ENCODE measurements at places on chromosomes 12 and 14.

GRCh38 chr12:107144990-107145389 lies 51.6 kb upstream of the CRY1 start:
- DNase-seq = peak; percentile 61

- DNase-seq = no peak
These were observed 12.7 kb upstream of the GPATCH2L start for GRCh38 chr14:76138758-76139723.

DNA sequence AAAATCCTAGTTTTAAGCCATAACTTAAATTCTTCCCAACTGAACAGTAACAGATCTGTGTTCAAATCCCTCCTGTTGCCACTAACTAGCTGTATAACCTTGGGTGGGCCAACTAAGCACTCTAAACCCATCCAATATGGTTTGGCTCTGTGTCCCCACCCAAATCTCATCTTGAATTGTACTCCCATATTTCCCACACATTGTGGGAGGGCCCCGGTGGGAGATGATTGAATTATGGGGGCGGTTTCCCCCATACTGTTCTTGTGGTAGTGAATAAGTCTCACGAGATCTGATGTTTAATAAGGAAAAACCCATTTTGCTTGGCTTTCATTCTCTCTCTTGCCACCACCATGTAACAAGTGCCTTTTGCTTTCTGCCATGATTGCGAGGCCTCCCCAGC lies 1.2 kb upstream of the KRT4 start:
- DNase-seq = no peak

GRCh38 chr12:111699-112493 lies 45.3 kb downstream of the IQSEC3 start:
- no peak for DNase-seq

DNA sequence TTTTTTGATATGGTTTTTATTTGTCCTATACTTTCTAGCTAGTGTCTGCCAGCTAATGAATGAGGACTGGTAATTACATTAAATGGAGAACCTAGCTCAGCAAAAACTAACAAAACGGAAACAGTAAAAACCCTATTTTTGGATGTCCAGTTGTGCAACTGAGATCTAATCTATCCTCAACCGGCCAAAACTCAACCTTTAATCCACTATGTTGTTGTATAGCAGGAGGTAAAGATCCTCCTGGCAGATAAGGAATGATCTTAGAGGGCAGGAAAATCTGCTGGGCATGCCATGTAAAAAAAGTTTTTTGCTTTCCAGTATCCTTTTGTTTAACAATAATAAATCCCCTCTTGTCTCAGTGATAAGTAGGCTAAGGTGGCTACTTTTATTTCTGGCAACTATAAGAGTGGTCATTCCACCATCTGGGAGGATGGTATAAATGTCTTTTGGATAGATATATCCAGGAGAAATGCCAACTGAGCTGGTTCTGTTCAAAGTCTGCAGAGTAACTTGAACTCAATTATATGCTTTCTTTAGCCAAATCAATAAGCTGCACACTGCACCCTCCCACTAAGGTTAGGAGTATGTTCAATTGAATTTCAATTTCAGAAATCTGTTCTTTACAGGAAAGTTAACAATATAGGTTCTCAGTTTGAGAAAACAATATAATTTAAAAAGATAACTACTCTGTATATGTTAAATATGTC lies 40.1 kb downstream of the WASHC3 start:
- no peak for DNase-seq

DNA sequence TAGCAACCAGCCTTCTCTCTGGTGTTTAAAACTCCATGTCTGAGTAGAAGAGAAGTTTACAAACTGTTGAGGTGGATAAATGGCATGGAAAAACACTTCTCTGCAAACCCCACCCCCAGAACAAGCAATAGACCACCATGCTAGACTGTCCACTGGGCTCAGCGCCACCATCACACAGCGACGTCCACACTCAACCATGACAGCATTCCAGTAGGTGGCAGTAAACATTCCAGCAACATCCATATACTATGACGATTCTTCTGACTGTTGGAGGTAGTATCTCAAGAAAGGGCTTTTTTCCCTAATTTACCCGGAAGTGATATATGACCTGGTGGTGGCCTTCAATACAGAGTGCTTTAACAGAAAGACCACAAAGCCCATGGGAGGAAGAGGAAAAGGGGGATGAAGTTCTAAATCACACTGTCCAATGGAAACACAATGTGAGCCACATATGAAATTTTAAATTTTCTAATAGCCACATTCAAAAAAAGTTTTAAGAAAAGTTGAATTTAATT lies 152.2 kb downstream of the SLC15A4 start:
- DNase-seq = peak; percentile 14

DNA sequence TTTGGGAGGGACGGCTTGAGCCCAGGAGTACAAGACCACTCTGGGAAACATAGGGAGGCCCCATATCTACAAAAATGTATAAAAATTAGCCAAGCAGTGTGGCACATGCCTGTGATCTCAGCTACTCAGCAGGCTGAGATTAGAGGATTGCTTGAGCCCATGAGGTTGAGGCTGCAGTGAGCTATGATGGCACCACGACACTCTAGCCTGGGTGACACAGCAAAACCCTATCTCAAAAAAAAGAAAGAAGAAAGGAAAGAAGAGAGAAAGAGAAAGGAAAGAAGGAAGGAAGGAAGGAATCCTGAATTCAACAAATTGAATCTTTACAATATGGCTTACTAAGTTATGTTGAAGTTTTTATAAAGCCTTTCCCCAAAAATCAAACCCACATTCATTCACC lies 2.1 kb downstream of the KIF21A start:
- no peak for DNase-seq

GRCh38 chr12:93288626-93289025 lies 89.1 kb upstream of the NUDT4 start:
- no peak for DNase-seq

DNA sequence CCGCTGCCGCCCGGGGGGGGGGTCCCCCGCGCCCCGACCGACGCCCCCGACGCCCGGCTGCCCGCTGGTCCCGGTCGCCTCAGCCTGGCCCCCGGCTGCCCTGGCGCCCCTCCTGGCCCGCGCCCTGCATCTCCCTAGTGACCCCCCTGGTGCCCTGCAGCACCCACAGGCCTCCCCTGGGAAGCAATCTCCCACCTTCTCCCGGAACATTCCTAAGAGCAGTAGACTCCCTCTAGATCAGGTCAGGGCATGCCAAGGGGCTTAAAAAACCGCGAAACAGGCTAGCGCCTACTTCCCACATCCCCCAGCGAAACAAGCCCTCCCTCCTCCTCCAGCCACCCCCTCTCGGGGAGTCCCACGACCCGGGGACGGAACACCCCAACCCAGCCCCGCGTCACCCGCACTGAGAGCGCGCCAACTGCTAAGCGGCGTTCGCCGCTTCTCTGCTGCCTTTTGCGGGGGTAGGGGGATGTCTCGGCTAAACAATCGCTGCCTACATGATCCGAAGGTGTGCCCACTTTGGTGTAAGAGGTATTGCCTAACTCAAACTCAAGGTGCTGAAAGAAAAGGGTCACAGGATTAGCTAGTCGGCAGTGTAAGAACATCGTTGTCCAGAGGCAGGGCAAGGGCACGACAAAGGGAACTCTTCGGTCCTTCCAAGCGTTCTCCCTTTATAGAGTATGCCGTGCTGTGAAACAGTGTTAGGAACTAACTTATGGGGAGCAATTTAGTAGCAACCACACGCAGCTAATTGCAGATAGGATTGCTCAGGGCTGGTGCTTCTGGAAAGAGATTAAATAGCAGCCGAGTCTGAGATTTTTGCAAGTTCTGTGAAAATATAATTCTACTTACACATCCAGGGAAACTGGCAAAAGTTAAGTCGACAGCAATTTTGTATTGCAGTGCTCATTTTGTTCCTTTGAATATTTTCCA lies 619 bp upstream of the NTN4 start:
- no peak for DNase-seq

- DNase-seq = no peak
These were observed 15.7 kb downstream of the RERG start for GRCh38 chr12:15205341-15206010.

GRCh38 chr12:124347335-124347734 lies 52.4 kb downstream of the RFLNA start:
- DNase-seq = no peak

DNA sequence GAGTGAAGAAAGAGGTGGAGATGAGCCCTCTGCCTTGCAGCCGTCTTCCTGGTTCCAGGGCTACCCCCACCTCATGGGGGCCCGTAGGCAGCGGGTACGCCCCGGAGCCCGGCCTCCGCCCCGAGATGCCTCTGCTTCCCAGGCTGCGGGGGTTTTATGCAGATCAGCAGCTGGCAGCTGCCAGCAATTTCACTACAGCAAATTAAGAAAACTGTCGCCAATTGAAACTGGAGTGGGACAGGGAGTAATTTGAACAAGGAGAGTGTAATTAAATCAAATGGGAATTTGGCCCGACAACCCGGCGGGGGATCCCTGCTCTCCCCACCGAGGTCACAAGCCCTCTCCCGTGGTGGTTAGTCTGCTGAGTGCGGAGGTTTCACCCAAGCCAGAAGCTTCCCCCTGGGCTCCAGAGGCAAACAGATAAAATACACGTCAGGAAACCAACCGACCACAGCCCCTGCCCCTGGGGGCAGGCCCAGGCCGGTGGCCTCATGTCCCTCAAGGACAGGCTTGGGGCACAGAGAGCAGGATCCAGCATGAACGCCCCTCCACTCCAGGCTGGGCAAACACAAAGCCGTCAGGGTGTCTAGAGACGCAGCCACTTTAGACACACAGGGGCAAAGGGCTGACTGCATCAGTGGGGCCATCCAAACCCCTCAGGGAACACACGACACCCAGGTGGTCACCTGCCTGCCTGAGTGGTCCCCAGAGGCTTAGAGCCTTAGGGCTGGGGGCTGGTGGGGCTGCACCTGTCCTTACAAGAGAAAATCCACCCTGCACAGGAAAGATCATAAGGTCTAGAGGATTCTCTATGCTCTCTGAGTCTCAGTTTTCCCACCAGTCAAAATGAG lies 53.8 kb downstream of the TESC start:
- DNase-seq = no peak

GRCh38 chr12:115920395-115921183 lies 356.9 kb downstream of the MED13L start:
- no peak for DNase-seq

- no peak for DNase-seq
These were observed 386.3 kb upstream of the TMTC1 start for GRCh38 chr12:30169839-30170591.

DNA sequence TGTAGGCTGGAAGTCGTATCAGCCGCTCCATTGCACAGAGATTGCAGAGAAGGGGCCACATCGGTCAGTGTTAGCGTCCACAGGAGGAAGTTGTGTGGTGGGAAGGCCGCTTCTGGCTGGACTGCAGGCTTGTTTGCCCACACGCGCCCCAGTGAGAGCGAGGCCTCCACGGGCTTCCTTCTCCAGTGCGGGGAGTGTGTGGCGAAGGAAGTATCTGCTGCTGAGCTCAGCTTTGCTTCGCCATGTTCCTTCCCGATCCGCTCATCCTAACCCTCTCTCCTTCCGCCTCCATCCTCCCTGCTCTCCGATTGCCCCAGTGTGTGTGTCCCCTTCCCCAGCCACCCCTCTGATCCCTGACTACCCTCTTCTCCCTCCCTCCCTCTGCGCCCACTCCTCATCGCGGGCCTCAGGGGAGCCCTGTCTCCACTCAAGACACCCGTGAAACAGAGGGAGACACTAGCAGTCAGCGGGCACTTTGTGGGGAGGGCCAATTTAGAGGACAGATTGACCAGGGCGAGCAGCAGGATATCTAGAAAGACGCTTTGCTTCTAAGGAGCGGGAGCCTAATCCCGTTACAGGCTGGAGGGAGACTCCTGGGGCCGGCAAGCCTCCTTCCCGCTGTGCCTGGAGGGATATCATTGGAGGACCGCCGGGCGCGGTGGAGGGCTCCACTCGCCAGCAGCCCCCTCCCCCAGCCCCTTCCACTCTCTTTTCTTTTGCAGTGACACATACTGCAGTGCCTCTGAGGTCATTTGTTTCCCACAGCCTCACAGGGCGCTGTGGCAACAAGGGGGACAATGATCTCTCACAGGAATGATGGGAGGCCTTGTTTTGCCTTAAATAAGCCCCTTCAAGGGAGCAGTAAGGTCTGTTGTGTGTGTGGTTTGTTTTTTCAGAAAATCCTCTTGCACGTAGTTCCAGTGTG lies 428.8 kb downstream of the ZFP36L1 start:
- DNase-seq = peak; percentile 17

GRCh38 chr14:102731871-102732800 lies 45.1 kb upstream of the TRAF3 start:
- DNase-seq = no peak

GRCh38 chr12:6167327-6168280 lies 32.6 kb upstream of the CD9 start:
- peak; percentile 98 for DNase-seq

DNA sequence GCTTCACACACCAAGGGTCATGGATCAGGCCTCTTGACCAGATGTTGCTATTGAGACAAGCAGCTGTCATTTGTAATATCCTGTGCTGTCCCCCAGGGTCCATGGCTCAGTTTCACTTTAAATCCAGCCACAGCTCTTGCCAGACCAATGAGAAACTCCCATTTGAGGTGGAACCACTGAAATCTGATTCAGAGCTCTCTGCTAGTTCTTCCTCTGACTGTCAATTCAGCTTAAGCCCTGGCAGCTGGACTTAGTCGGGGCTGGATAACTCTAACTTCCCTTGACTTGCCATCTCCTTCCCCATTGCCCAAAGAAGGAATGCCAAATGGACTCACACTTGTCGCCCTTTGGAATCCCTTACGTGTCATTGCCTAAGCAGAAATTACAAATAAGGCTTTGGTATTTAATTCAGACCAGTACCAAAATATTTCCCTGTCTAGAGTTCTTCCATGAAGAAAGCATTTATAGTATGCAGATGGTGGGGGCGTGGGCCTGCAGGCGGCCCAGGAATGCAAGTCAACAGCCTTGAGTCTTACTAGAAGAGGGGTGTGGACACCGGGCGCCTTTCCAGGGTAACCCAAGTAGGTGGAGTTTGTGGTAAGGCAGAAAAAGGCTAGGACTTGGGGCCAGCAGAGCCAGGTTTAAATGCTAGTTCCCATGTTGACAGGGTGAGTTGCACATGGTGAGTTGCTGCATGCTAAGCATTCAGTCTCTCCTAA lies 96.9 kb upstream of the TMPO start:
- DNase-seq = peak; percentile 87

DNA sequence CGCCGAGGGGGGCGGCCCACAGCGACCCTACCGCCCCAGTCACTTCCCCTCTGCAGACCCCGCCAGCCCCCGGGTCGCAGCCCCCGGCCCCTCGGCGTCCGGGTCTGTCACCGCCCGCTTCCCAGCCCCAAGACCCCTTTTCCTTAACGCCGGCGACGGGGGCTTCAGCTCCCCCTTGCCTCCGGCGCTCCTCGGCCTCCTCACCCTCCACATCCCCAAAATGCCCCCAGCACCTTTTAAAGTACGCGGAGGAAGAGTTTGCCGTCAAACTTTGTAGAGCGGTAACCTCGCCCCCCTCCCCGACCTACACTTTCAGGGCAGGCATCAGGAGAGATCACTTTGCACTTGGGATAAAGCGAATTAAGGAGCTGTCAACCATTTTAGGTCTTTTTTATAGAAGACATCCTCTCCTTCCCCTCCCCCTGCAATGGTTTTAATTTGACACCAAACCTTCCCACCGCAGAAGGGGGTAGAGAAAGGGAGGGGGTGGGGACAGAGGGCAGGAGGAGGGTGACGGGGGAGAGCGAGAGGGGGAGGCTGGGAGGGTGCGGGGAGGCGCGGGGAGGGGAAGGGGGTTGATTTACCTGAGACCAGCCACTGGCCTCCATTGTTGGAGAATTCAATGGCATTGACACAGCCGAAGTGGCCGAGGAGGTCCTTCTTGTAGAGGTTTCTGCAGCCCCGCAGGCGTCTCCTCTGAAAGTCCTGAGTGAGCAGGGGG lies 578 bp downstream of the DCAF5 start:
- no peak for DNase-seq

- DNase-seq = peak; percentile 88
These were observed 6.0 kb upstream of the CHD4 start for GRCh38 chr12:6613015-6613775.
